ENCODE measurements at places on chromosomes 3 and 15.

GRCh38 chr3:111963424-111963823, 15.4 kb upstream of the ABHD10 start:
- no peak for DNase-seq

- no peak for DNase-seq
These were observed 65.9 kb downstream of the SENP2 start for GRCh38 chr3:185651971-185652370.

DNA sequence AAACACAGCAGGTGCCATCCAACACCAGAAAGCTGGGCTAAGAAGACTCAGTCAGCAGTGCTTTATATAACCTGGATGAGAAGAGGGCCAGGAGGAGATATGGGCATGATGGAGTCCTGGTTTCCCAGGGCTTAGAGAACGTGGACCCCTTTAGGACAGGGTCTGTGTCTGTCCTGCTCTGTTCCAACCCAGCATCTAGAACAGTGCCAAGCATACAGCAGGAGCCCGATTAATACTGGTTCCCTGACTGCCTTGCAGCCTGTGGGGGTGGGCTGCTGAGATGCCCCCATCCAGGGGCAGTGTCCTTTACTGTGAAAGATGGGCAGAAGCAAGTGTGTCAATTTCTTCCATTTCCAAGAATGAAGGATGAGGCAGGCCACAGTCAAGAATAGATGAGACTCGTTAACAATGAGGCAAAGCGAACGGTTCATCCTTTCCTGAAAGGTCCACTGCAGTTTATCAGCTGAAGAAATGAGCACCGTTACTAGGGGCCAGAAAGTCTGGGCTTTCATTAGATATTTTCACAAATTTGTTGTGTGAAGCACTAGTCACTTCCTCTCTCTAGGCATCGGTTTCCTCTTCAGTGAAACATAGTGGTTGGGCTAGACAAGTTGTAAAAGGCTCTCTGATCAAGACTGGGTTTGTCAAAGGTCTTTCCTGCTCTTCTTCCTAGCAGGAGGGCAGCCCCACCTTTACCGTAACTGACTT, 72.0 kb upstream of the HERC1 start:
- no peak for DNase-seq

GRCh38 chr15:99486371-99487336, 79.1 kb upstream of the MEF2A start:
- no peak for DNase-seq

DNA sequence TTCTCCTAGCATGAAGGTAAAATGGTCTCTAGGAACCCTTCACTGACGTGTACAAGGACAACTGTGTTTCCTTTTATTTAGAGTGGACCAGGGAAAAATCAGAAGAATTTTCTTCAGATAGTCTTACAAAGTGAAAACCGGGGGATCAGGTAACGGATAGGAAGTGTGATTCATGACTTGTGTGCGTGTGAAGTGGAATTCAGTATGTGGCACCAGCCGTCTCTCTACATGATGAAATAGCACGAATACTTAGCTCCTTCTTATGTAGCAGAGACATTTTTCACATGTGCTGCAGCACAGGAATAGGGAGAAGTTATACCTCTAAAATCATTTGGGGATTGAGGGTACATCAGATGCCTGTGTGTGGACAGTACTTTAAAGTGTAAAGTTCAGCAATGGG, 159.2 kb downstream of the MEX3B start:
- DNase-seq = no peak

- no peak for DNase-seq
These were observed 48.5 kb downstream of the RLBP1 start for GRCh38 chr15:89172921-89173320.

DNA sequence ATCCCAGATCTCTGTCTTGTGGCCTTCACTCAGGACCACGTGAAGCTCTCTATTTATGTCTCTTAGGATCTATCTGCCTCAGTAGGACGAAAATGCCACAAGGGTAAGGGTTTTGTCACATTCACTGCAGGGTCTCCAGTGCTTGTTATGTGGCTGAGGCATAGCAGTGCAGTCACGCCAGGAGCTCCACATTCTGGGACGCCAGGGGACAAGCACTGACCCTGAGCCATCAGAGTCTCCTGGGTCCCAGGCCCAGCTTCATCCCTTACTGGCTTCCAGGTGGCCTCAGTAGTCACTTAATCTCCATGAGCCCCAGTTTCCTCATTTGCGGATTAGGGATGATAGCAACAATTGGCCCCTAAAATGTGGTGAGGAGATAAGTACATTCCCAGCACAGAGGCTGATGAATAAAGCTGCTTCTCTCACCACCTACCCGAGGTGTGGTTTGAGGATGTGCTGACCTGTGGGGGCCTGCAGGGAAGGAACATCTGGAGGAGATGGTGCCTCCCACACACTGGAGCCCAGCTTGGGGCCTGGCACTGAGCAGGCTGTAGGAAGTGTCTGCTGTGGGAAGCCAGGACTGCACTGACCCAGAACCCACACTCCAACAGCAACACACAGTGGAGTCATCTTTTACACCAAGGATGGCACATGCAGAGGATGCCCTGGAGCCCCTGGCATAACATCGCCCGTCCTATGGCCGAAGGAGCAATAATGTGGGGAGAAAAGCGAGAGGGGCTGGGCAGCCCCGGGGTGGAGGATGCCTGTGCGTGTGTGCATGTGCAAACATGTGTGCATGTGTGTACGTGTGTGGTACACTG, 93.2 kb upstream of the IQSEC1 start:
- no peak for DNase-seq

- DNase-seq = no peak
These were observed 553.1 kb downstream of the FGF12 start for GRCh38 chr3:192174283-192174682.

DNA sequence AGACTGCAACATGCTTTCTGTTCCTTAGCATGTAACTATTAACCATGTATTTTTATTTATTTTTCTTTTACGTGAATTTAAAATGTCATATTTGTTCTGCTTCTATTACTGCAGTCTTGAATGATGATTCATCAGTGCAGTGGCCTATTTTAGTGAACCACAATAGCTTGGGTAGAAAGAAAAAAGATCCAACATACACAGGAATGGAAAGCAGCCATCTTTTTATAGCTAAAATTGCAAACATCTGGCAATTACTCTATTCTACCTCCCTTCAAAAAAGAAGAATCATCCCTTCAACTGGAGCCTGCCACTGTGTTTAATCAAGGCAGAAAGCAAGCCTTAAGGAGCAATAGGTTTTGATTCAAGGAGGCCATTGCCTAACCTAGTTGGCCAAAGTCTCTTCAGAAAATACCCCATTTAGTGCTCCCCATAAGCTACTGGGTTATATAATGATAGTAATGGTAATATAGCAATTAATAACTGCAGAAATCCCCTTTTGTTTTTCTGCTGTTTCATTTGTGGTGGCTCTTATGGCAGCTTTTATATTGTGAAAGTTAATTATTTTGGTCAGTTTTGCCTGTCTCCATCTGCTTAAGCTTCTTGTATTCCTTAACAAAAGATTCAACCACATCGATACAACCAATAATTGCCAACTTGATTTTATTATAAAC, 267.3 kb downstream of the LPP start:
- DNase-seq = no peak

DNA sequence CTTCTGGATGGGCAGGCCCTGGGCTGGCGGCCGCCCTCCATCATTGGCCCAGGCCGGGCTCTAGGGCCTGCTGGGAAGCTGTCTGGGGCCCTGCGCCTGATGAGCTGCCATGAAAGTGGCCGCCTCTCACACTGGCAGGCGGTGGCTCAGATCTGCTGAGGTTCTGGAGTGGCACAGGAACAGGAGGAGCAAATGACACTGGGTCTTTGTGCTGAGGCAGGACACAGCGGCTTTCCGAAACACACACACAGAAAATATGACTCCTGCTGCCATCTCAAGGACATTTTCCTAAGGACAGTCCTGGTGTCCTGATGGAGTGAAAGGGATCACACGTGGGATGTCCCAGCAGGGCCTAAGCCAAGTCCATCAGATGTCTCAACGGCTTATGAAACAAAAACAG, 103.5 kb downstream of the NUP210 start:
- no peak for DNase-seq

- DNase-seq = no peak
These were observed 49.3 kb downstream of the GMPS start for GRCh38 chr3:155919728-155920127.

DNA sequence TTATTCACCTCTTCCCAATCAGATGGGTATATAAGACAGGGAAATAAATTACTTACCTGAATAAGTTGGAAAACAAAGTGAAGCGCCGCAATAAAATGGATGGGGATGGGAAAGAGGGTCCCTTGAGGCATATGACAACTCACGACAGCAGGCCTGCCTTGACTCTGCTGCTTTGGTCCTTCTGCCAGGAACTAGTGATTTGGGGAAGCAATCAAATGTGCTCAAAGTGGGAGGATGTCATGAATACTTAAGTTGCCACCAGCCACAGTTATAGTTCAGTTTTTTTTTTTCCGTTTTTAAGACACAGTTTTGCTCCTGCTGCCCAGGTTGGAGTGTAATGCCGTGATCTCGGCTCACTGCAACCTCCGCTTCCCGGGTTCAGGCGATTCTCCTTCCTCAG, 4.6 kb downstream of the PARL start:
- no peak for DNase-seq

- no peak for DNase-seq
These were observed 8.1 kb downstream of the GOLGA6L2 start for GRCh38 chr15:23438816-23439466.

- DNase-seq = no peak
These were observed 58.5 kb downstream of the CCNL1 start for GRCh38 chr3:157101486-157101885.

DNA sequence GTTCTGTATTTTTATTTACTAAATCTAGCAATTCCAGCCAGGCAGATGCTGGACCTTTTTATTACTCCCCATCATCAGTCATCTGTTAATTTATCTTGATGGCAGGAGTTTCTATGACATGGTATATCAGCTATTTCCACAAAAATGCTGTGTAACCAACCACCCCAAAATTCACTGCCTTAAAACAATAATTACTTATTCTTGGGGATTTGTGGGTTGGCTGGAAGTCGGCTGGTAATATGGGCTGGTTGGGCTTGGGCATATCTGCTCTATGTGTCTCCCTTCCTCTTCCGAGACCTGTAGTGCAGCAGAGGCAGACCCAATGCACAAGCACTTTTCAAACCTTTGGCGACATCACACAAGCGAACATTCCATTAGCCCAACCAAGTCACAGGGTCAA, 92.1 kb upstream of the UBE2E1 start:
- no peak for DNase-seq

DNA sequence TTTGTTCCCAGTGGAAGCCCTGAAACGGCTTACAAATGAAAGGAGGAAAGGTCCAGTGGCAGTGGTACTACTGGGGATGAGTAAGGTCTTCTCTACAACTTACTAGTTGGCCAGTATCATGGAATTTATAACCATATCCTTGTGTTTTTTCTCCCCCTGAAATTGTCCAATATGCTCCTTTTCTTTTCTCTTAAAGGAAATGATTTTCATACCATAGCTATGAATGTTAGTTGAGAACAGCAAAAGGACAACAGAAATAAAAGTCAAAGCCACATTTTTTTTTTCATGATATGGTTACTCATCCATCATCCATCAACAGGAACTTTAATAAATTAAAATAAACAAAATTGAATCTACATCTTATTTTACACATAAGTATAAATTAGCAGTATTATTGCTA, 450.4 kb downstream of the MFSD1 start:
- DNase-seq = no peak

- no peak for DNase-seq
These were observed 47.5 kb upstream of the LPP start for GRCh38 chr3:188106454-188106853.

- DNase-seq = no peak
These were observed 37.4 kb upstream of the P2RY12 start for GRCh38 chr3:151421938-151422337.

DNA sequence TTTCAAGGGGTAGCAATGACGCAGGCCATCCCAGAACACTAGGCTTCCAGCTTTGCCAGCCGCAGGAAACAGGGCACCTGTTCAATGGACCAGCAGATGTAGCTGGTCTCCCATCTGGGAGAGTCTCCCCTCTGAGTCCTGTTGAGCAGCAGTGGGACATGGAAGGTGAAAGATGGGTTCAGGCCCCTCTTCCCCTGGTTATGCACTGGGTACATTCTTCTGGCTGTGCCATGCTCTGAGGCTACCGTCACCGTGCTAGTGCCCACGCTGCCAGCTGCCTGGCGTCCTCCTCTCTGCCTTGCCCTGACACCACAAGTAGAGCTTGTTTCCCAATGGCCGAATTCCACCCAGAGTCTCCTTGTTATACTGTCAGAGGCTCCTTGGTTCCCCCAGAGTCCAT, 63.1 kb downstream of the TLE3 start:
- DNase-seq = no peak

GRCh38 chr15:59150185-59150584, 45.2 kb downstream of the CCNB2 start:
- DNase-seq = no peak

DNA sequence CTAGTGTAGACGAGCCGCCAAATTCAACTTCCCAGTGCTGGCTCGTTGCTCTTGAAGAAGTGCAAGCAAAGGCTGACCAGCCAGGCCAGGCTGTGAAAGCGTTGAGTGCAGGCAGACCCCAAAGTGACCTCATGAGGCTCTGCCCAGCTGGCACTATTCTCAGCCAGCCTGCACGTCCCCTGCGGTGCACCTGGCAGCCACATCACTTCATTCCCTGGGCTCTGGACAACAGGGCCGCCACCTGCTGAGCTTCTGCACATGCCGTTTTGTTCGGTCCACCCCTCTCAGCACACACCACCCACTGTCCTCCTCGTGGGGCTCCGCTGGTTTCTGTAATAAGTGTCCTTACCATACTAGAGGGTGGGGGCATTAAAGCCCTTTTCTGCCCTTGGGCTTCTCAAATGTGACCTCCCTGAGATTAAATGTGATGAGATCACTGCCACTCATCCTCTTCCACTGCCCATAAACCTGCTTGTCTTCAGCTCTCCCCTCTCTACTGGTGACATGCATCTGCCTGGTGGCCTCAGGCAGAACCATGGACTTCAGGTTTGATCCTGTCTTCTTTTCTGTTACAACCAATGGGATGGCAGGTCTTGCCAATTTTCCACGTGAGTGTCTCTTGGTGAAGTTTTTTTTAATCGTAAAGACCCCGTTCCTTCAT, 6.1 kb downstream of the RASGRF1 start:
- peak; percentile 64 for DNase-seq

DNA sequence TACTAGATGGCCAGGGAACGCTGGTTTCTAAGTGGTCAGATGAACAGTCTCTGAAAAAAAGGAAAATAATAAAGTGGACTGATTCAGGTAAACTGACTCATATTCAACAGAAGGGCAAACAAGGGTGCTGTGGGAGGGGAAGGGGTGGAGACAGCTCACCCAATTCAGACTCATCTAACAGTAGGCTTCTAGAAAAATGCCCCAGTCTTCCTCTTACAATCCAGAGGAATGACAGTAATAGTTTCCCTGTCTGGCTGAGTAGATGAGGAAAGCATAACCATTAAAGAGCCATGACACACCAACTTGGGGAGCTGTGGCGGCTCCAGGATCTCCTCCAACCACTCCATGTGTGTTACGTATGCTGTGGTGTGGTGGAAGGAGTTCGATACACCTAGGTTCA, 231.4 kb upstream of the UMPS start:
- DNase-seq = no peak

All from SHP77 treated with DMSO at 0.1 percent for 48 hours (cell line).